ENCODE measurements at places on chromosomes 5 and 9.

- DNase-seq = peak; percentile 57
Observed at GRCh38 chr5:176503496-176503895, 33.7 kb downstream of the RNF44 start.

DNA sequence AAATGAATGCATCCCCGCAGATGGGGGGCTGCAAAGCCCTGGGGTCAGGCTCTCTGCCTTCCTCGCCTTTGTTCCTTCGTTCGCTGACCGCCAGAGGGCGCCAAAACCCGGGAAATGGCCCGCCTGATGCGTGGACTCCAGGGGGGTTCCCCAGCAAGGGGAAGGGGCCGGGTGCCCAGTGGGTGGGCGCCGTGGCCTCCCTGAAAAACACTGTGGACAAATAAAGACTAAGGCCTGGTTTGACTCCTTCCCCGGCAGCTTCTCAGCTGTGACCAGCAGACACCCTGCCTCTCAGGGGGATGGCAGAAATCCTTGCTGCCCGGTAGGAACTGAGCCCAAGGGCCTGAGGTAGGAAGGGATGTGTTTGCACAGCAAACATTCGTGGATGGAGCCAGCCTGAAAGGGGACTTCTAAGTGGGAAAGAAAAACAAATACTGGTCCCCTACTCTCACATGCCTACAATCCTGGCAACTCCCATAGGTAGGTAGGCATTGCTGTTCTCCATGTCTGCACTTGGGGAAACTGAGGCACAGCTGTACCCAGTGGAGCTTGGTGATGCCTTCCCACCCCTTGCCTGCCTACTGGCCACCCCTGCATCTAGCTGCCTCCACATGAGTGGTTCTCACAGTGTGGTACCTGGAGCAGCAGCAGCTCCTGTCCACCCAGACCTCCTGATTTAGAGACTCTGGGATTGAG is 57.7 kb downstream of the DUSP1 start:
- peak; percentile 63 for DNase-seq

DNA sequence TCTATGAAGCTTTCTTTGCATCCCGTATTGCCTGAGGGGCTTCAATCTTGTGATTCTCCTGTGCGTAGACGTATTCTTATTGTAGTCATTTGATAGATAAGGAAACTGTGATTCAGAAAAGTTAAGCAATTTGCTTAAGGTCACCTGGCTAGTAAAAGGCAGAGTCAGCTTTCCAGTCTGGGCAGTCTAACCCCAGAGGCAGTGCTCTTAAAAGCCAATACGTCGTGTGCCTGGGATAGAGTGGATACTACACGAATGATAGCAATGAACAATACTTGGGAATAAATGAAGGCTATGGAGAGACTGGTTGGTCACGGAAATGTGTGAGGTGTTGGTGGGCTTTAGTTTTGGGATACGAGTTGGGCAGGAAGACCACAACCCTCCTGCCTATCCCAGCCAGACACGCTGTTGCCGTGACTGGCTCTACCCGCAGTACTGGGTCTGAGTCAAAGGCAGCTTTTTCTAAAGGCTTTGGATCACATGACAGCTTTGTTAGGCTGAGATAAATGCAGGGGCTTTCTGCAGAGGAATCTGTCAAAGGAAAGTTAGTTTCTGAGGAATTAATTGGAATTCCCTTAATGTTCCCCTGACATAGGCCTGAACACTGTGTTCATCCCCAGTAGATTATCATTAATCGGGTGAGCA is 302.6 kb downstream of the KIF4B start:
- no peak for DNase-seq

DNA sequence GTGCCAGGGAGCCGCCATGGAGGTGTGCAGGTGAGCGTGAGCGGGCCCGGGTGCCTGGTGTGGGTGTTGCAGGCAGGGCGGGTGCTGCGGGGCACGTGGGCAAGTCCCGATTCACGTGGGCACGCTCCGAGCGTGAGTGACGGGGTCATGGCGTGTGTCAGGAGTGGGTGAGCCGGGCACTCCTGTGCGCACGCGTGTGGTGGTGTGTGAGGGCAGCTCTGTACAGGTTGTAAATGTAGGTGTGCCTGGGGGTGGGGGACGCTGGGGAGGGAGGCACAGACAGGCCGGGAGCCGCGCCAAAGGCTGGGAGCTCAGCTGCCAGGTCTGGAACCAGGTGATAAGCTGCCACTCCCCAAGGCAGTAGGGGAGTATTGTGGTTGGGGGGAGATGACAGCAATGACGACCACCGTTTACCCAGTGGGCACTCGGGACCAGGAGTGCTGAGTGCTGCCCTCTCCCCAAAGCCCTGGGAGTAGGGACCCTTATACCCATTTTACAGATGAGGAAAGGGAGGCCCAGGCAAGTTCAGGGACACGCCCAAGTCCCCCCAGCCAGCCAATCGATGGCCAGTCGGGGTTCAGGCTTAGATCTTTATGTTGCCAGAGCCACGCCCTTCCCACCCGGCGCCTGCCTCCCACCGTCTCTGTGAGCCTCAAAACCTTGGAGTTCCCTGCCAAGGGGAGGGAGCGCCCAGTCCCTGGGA is 9.6 kb downstream of the NCS1 start:
- DNase-seq = no peak

DNA sequence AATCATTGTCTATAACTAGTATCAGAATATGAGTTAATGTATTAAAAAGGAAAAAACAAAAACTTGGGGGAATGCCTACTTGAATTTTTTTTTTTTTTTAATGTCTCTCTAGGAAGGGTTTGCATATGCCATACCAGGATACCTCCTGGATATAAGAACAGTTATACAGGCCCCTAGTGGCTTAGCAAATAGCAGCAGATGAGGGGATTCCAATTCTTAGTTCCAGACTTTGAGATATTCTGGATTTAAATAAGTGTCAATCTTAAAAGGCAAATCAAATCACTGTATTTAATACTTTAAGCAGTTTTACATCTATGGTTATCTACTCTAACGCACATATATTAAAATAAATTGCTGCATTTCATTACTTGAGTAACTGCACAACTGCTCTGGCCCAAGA is 1055.5 kb upstream of the DMAC1 start:
- peak; percentile 43 for DNase-seq

DNA sequence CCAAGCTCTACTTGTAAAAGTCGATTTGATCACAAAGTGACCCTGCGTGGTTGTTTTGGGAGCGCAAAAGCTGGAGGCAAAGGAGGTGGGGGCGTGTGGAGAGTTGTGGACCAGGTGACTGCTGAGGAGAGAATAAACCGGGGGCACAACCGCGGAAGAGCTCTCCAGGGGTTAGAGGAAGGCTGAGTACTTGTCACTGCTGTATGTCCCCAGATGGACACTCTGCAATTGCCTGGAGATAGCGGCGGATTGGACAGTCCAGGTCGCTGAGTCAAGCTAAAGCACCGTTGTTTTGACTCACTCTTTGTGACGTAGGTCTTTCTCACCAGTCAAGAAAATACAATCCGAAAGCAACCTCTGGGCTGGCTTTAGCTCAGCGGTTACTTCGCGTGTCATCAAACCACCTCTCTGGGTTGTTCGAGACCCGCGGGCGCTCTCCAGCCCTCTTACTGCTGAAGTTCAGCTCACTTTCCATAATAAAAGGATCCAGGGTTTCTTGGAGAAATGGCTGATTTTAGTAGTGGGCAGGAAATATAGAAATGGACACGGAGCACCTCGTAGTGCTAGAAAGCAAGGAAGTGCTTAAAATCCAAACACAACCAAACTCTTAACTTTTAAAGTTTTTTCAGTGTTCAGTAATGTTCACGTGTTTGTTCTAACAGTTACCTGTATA is 25.7 kb downstream of the ZMAT2 start:
- peak; percentile 93 for DNase-seq

DNA sequence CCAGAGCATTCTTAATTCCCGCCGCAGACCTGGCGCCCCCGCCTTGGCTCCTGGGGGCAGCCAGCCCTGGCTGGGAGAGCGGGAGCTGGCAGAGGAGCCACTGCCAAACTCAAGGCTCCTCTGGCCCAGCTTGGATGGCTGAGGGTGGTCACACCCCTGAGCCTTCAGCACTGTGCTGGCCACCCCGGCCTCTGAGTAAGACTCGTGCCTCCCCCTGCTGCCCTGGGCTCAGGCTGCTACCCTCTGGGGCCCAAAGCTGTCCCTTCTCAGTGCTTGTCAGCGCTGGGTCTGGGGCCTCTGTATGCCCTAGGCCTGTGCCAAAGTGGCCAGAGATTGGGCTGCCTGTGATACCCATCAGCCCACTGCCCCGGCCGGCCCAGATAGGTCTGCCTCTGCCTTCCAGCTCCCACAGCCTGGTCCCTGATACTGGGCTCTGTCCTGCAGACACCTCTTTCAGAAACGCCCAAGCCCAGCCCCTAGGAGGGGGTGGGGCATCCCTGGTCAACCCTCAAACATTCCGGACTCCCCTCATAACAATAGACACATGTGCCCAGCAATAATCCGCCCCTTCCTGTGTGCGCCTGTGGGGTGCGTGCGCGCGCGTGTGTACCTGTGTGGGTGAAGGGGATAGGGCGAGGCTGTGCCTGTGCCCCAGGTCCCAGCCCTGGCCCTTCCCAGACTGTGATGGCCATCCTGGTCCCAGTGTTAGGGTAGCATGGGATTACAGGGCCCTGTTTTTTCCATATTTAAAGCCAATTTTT is 4.4 kb upstream of the PRR7 start:
- DNase-seq = no peak

GRCh38 chr9:127637322-127637847 is 25.3 kb downstream of the STXBP1 start:
- DNase-seq = peak; percentile 54

DNA sequence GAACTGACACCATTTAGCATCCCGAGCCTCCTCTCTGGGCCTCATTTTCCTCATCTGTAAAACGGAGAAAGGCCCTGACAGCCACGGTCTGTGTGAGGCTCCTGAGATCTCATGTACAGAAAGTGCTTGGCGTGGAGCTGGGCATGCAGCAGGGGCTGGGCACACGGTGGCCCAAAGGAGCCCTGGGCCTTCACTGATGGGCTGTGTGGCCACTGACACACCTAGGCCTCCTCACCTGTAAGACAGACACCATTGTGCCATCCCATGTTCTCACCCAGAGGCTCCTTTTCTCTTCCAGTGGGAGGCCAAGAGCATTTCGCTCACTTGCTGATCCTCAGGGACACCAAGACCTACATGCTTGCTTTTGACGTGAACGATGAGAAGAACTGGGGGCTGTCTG is 1.6 kb downstream of the ORM1 start:
- peak; percentile 41 for DNase-seq

- no peak for DNase-seq
Observed at GRCh38 chr5:72441862-72442540, 65.2 kb downstream of the ZNF366 start.

- no peak for DNase-seq
Observed at GRCh38 chr5:176735383-176736265, 74.7 kb upstream of the UNC5A start.

GRCh38 chr5:69300537-69301203 is 31.9 kb downstream of the CCDC125 start:
- no peak for DNase-seq

DNA sequence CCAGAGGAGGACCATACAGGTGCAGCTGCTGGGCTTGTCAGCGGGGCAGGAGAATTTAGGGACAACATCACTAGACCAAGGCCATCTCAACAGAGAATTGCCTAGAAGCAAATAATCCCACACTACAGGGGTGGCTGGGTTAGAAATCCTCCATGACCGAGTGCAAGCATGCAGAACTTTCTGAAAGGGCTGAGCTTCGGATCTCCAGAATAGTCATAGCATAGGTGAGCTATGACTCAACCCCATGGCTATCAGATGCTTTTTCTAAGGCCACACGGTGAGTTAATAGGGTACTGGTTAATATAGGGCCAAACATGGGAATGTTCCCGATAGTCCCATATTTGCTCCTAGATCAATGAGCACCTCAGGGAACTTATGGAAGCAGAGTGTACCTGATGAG is 4.2 kb downstream of the KCNIP1 start:
- no peak for DNase-seq

GRCh38 chr9:136565715-136566552 is 20.1 kb upstream of the NOTCH1 start:
- no peak for DNase-seq

- no peak for DNase-seq
Observed at GRCh38 chr9:69385581-69386033, 60.6 kb downstream of the ENTREP1 start.

DNA sequence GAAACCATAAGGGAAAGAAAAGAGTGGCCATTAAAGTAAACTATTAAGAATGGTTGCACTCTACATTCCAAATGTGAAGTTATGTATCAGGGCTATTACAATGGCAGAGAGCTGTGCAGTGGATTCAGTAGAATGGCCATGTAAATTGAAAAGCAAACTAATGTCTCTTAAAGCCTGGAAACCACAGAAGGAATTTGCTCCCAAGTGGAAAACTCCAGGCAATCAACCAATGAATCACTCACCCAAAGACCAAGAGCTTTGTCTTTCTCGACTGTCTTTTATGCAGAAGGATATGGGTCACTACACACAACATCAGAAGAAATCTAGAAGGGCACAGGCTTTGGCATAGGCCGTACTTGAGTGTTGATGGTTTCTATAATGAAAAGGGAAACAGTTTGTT is 114.9 kb downstream of the TLE1 start:
- no peak for DNase-seq

GRCh38 chr9:134985451-134985850 is 67.7 kb upstream of the FCN1 start:
- DNase-seq = no peak
